ENCODE measurements at places on chromosomes 6 and 20.

DNA sequence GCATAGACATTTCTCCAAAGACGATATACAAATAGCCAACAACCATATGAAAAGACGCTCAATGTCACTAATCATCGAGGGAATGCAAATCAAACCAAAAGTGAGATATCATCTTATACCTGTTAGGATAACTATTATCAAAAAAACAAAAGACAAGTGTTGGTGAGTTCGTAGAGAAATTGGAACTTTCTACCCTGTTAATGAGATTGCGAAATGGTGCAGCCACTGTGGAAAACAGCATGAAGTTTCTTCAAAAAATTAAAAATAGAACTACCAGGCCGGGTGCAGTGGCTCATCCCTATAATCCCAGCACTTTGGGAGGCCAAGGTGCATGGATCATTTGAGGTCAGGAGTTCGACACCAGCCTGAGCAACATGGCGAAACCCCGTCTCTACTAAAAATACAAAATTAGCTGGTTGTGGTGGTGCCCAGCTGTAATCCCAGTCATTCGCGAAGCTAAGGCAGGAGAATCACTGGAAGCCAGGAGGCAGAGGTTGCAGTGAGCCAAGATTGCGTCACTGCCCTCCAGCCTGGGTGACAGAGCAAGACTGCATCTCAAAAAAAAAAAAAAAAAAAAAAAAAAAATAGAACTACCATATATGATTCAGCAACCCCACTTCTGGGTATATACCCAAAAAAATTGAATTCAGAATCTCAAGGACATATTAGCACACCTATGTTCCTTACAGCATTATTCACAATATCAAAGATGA, 170.0 kb upstream of the ZNF184 start:
- no peak for DNase-seq

GRCh38 chr6:7991536-7991935, 72.7 kb downstream of the BLOC1S5 start:
- DNase-seq = no peak

GRCh38 chr20:1734269-1734858, 76.8 kb upstream of the SIRPG start:
- DNase-seq = peak; percentile 56

- no peak for DNase-seq
Measured at GRCh38 chr20:60038400-60039008, 80.3 kb downstream of the CDH26 start.

- DNase-seq = no peak
Measured at GRCh38 chr6:47028835-47029360, 13.2 kb downstream of the ADGRF1 start.

- DNase-seq = no peak
Measured at GRCh38 chr20:12977328-12978125, 31.2 kb upstream of the SPTLC3 start.

- DNase-seq = peak; percentile 59
Measured at GRCh38 chr6:142685852-142686506, 259.0 kb downstream of the HIVEP2 start.

GRCh38 chr20:21167261-21167660, 41.4 kb downstream of the KIZ start:
- no peak for DNase-seq

GRCh38 chr6:126127659-126128058, 141.3 kb downstream of the TRMT11 start:
- DNase-seq = no peak

GRCh38 chr6:113351173-113351834, 505.8 kb upstream of the MARCKS start:
- DNase-seq = no peak
